ENCODE measurements at places on chromosomes 3 and 15.
A peak's percentile ranks its signal among the peaks of the same experiment; 100 is the strongest.

DNA sequence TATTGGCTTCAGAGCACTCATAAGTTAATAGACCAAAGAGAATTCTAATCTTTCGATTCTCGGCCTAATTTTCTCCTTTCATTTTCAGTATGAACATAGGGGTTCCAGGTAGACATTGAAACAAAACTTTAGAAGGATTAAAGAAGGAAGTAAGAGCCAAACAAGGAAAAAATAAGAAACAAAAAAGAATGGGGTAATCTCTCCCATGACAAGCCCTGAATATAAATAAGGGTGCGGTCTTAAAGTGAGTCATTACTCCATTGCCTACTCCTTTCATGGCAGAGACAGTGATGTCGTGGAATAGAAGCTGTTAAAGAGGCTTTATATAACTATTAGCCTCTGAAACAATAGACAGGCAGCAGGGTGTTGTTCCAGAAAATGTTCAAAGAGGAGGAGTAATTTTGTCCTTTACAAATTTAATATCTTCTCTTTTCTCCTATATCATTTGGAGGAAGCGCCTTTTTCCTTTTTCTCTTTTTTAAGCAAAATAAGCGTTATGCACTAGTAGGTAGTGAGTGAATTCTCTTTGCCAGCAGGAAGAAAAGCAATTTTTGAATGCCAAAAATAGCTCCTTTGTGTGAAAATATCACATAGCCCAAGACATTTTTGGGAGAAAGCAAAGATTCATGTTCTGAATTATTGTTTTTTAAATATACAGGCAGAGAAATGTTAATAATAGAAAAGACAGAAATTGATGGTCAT is 607.9 kb upstream of the KCNMB2 start:
- DNase-seq: no peak

- DNase-seq: no peak
Measured at GRCh38 chr3:106032479-106032878, 163.7 kb upstream of the CBLB start.

GRCh38 chr3:100891827-100892226 is 101.4 kb downstream of the ABI3BP start:
- DNase-seq: no peak

GRCh38 chr15:98070137-98070536 is 109.6 kb downstream of the ARRDC4 start:
- DNase-seq: no peak

- no peak for DNase-seq
Measured at GRCh38 chr3:163785693-163786092, 1292.6 kb downstream of the SI start.

GRCh38 chr15:76346669-76347481 is 10.3 kb downstream of the ISL2 start:
- no peak for DNase-seq

GRCh38 chr3:183823963-183824362 is 1.4 kb downstream of the MAP6D1 start:
- no peak for DNase-seq

DNA sequence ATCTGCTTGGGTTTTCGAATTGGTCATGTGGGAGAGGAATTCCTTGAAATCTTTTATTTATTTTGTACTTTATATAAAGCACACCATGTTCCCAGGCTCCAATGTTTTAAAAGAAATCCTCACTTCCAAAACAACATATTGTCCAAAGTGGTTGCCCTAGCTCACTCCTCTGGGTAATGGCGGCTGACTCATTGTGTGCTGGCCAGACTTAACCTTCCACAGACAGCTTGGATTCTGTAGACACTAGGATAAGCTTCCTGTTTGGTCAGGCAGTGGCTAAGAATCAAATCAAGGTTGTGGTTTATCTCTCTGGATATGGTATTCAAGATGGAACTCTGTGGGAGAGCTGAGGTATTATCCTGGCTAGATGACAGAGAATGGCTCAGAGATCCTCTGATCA is 55.8 kb upstream of the FAM98B start:
- peak; percentile 54 for DNase-seq

GRCh38 chr15:57866149-57866736 is 159.7 kb downstream of the POLR2M start:
- no peak for DNase-seq

DNA sequence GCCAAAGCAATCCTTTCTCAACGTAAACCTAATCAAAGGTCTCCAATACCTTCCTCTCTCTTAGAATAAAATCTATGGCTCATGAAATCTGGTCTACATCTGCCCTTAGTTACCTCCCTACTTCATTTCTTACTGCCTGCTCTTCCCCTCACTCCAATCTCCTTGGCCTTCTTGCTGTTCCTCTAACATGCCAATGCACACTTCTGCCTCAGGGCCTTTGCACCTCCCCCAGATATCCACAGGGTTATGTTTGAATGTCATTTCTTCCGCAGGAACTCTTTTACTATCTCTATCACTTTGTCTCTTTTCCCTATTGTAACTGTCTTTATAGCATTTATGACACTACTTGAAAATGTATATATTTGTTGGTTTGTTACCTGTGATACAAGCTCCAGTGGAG is 44.3 kb upstream of the PYGO1 start:
- DNase-seq: no peak

GRCh38 chr15:60611592-60612346 is 132.8 kb upstream of the ICE2 start:
- DNase-seq: no peak

DNA sequence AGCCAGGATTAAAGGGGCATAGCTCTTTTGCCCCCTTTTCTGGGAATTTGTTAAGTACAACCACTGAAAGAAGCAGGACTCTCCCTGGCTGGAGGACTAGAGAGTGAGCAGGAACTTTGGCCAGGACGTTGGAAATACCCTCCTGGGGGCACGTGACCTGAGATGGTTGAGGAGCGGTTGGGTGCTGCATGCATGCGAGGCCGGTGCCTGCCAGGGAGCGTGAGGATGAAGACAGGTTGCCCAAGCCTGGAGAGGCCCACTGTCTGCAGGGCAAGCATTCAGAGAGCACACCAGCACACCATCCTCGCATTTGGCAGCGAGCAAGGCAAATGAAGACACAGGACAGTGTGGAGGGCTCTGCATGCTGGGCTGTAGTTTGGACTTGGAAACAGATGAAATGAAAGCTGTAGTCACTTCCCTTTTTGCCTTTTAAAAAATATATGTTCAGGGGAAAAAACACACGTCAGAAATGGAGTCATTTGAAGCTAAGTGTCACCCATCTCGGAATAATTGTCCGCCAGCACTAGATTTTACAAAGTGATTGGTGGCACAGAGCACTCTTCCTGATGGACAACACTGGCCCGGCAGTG is 217.6 kb downstream of the SLCO3A1 start:
- no peak for DNase-seq

GRCh38 chr15:33963831-33964664 is 4.2 kb upstream of the CHRM5 start:
- no peak for DNase-seq

DNA sequence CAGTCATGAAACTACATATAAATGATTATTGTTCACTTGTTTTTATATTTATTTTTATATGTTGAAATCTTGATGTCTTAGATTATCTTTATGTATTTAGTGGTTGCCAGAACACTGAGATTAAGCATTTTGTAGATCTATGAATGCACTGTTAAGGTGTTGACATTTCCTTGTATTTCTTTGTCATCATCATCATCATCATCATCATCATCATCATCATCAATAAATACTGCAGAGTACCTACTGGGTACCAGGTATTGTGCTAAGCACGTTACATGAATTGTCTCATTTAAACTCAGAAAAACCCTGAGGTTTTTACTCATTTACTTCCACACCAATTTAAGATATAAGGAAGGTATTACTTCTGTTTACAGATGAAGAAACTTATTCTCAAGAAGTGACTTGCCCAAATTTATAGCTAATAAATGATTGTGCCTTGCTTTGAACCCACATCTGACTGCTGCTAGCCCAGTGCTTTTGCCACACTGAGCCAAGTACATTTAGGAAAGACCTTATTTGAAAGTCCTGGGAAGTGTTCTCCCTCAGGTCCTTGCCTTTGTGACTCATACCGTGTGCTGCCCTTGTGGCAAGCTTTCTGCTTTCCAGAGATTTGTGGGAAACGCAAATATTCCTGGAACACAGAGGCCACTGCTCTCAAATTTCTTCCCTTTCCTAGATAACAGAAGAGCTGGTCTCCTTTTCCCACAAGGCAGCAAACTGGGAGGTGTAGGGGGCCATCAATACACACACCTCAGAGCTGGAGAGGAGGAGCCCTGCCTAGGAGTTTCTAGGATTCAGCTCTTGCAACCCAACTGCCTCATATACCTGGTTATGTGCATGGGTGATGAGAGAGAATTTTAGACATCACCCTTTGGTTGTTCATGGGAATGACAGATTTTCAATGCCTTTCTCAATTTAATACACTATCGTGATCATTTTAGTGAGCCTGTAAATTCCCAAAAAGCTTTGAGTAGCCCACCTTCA is 115.4 kb upstream of the C15orf61 start:
- no peak for DNase-seq

DNA sequence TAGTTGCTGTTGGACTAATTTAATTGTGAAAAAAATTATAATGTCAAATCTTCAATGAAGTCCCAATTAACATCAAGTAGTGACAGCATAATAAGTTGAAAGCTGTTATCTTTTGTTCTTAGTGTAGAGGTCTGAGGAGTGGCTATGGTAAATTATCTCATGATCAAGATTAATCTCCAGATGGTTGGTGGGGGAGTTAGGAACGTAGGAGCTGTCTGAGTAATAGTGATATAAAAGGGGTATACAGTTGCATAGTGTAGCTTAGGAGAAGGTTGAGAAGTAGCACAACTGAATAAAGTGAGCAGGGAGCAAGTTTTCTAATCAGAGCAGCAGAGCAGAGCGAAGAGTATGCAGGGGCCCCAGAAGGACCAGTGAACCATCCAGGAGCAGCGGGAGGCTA is 19.5 kb downstream of the TMOD2 start:
- no peak for DNase-seq

- DNase-seq: no peak
Measured at GRCh38 chr15:101406036-101406435, 83.5 kb downstream of the PCSK6 start.

- peak; percentile 5 for DNase-seq
Measured at GRCh38 chr3:19947549-19948225, 790 bp downstream of the RAB5A start.

Measured in brain pericyte (primary cell).